ENCODE measurements at places on chromosomes 12 and 14.

DNA sequence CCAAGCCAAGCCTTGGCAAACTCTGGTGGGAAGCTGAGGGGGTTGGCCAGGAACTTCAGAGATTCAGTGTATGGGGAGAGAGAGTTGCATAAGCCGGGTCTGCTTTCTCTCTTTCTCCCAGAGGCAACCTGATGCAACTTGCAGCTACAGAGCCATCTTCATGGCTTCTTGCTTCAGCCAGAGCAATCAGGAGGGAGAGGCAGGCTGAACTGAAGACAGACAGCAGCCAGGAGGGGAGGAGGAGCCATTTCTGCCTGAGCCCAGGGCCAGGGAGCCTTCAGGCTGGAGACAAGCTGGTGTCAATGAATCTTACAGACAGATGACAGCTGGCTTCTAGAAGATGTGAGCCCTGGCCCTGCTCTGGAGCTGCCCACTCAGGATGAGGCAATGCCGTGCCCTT lies 18.7 kb downstream of the NPC2 start:
- DNase-seq, result no peak

GRCh38 chr12:89789862-89790261 lies 81.2 kb upstream of the ATP2B1 start:
- no peak for DNase-seq

DNA sequence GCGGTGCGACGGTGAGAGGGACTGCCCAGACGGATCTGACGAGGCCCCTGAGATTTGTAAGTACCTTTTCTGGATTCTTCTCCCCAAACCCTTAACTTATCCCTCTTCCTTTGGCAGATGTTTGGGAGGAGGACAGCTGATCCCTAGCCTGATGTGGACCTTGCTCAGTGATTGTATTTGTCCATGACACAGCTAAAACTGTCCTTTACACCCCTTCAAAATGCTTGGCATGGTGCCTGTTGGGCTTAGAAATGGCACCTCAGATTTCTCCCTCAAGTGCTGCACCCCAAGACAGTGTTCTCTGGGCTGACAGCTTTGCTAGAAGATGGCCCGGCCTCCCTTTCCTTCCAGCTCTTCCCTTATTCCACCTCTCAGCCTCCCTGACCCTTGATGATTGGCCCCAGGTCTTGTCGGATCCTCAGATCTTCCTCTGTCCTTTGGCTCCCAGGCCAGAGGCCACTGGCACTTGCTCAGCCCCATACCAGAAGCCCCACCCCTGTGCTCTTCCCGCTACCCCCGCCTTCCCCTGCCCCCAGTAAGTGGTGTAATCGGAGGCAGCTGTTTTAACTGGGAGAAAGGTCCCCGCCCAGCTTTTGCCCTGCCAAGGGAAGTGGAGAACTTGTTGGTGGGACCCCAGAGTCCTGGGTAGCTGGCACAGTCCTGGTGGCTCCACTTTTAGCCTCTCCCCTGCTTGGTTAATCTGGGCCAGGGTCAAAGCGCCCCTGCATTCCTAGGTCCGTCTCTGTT lies 8.7 kb downstream of the LRP1-AS start:
- no peak for DNase-seq

DNA sequence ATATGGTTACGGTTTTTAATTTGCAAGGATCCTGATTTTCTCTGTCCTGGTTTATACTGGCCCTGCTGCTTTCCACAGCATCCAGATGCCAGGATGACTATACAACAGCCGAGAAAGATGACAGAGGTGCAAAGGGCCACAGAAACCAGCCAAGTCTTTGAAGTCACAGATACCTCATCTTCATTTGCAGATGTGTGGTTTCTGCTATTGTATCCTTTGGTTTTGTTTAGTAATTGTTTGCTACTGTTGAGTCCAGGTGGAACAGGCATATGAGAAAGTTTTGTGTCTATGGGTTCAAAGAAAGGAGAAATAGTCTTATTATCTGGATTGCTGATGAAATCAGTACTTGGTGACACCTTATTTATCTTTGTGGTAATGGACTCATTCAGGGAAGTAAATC lies 17.3 kb upstream of the KLHL42 start:
- DNase-seq, result no peak

DNA sequence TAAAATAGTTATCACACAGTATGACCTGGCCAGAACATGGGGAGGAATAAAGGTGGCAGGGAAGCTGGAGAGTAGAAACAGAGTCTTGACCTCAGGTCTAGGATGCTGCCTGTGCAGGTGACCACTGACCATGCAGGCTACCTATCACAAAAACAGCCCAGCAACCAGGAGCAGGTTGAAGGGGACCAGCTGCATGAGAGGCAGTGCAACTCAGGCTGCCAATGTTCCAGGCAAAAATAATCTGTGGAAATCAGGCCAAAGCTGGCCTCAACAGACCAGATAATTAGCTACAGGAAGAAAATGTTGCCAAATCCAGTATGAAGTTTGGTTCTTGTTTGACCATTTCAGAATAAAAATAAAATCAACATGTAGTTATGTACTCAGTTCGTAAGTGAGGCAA lies 72.6 kb downstream of the PDE6H start:
- no peak for DNase-seq

- DNase-seq, result no peak
Measured at GRCh38 chr12:71014180-71014785, 93.7 kb upstream of the PTPRR start.

DNA sequence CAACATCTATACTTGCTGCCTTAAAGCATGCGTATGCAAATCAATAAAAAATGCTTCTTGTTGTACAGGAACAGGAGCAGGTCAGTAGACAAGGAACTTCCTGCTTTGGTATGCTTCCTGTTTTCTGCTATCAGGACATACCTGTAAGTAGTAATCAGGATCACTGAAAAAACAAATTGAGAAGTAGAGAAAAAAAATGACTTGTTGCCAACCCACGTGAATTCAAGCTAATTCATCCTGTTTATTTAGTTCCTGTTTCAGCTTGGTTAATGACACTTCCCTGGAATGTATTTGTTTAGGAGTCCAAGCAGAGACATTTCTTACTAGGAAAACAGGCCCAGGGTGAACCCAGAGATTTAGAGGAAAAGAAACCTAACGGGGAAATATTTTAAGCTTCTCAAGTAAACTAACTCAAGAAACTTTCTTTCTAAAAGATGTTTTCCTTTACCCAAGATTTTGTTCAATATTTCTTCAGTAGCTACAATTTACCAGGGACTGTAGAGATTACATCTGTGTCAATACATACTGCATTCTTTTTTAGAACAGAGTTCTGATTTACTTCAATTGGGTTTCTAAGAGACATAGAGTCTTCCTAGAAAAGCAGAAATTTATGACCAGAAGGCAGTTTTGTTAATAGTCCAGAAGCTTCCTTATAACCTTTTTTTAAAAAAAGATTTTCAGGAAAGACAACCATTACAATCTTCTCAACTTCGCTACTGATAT lies 124.2 kb downstream of the PAWR start:
- DNase-seq, result no peak

- DNase-seq, result peak; percentile 78
Measured at GRCh38 chr12:94263011-94263811, 114.8 kb downstream of the PLXNC1 start.

DNA sequence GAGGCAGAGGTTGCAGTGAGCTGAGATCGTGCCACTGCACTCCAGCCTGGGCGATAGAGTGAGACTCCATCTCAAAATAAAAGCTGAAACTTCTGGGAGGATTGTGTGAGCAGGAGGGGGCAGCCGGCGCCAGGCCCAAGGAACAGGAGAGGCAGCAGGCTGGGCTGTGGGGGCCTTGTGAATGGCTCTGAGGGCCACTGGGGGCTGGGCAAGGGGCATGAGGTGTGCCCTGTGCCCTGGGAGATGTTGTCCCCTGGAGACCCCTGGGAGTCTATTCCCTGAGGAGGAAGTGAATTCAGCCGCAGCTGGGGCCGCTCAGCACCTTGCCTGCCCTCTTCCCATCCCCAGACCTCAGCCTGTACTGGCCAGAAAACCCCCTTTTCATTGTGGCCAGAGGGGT lies 4.9 kb downstream of the LBHD2 start:
- DNase-seq, result no peak

GRCh38 chr14:38629412-38629811 lies 373.5 kb upstream of the CLEC14A start:
- DNase-seq, result no peak

DNA sequence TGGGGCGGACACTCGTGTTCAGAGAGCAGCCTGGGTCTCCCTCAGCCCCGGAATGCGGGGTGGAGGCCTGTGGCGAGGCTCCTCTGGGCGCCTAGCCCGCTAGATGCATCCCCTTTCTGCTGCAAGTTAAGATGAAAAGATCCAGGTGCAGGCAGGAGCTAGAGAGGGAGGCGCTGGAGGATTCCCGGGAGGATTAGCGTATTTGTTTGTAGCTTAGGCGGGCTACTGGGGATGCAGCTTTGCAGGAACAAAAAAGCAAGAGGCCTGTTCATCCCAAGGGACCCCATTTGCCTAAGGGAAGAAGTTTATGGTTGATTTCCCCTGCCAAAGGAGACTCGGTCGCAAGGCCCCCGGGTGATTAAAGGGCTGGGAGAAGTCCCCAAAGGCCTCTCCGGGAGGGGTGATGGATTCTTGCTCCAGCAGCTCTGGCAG lies 824 bp downstream of the CCDC177 start:
- no peak for DNase-seq

DNA sequence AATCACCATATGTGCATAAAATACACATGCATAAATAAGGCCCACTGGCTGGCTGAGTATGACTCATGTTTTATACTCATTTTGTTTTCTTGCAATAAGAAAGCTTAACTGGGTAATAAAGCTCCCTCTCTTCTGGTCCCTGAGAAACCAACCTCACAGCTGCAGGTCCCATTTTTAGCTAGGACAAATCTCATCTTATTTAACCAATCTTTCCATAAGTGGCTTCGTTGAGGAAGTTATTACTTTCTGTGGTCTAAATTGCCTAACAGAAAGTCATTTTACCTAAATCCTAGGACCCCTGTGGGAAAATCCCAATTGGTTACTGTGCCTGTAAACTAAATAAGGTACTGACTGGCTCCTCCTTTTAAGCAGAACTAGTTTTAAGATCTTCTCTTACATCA lies 232.8 kb upstream of the FBXO33 start:
- no peak for DNase-seq

DNA sequence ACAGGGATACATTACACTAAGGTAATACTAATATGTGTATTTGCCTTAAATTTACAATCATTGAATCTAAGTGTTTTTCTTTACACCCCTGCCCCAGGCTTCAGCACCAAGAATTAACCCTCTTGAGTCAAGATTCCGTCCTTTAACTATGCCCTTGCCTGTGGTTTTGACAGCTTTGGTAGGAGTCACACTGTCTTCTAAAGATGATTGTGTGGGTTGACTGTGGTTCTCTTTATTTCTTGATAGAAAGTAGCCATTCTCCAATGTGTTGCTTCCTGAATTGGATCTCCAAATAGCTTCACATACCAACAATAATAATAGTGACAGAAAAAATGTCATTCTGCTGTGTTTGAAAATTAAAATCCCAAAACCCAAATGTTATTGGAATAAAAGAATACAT lies 3.6 kb downstream of the CLEC7A start:
- no peak for DNase-seq

Data from activated T-cell treated with anti-CD3 and anti-CD28 coated beads, Interleukin-2, amount 50 U/mL, for 24 hours (primary cell).